EL (cell line): ENCODE measurements at places on chromosomes 12 and 14.

GRCh38 chr12:67270622-67271021, 1.5 kb downstream of the CAND1 start:
- DNase-seq = no peak

DNA sequence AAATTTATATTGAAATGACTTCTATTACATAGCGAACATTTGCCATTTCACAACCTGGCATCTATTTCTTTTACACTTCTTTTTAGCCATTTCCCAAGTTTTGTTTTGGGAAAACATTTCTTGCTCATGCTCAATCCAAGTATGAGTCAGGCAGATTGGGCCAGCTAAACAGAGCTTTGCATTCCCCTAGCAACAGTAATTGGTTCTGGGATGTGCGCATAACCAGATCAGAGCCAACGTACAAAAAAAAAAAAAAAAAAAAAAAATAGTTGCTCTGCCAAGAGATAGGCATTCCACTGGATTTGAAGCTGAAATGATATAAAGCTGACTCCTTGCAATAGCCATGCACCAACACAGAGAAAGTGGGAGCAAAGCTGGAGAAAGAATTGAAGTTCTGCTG, 37.5 kb downstream of the PLCZ1 start:
- DNase-seq = peak; percentile 66

DNA sequence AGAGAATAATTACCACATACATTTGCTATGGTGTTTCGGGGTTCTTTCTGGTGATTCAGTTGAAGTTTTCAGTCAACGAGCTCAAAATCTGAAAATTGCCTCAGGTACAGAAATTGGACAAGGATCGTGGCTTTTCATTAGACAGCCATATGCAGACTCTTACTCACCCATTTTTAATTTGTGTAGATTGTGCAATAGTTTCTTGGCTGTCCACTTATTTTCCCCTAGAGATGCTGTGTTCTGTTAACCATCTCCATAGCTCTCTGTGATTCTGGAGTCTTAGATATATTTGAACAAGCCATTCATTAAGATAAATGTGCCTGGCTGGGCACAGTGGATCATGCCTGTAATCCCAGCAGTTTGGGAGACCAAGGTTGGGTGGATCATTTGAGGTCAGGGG, 497.1 kb upstream of the RPL10L start:
- no peak for DNase-seq

DNA sequence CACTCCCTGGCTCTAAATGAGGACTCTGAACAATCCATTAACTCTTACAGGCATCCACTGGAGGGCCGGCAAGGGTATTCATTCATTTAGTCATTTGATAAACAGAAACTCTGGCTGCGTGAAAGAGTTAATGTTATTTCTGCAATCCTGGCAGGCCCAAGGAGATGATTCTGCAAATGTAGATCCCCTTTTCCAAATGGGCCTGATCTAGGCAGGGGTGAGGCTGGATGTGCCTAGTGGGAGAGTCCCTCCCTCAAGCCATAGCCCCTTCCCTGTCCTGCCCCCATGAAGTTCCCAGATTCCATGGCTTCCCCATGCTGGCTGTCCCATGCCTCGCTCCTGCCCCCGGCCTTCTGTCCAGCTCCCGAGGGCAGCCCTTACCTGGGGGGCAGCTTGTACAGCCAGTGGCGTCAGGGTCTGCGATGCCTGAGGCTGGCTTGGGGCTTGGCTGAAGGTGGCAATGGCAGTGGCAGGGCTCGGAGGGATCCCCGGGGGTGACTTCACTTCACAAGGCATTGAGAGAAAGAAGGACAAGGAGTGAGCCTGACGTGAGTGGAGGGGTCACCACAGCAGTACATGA, 18.4 kb downstream of the POU6F1 start:
- no peak for DNase-seq

- no peak for DNase-seq
Observed at GRCh38 chr14:68147303-68147702, 327.7 kb downstream of the RAD51B start.
